ENCODE measurements at places on chromosomes 3 and 15.
A peak's percentile ranks its signal among the peaks of the same experiment; 100 is the strongest.

DNA sequence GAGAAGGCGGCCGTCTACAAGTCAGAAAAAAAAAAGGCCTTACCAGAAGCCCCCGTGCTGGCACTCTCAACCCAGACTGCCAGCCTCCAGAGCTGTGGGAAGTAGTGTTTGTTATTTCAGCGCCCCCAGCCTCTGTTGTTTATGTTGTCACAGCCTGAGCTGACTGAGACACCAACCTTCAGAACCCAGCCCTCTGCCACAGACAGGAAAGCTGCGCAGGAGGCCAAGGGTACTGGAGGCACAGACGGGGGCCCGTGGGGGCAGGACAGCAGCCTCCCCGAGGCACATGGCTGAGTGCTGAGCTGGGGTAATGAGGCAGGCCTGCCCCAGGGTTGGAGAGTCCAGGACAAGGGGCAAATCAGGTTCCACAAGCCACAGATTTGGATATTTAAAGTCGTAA, 33.7 kb downstream of the HCN4 start:
- DNase-seq: no peak

- no peak for DNase-seq
These were observed 55.3 kb downstream of the ARHGAP31 start for GRCh38 chr3:119349354-119350041.

GRCh38 chr3:154018100-154018696, 103.0 kb upstream of the ARHGEF26 start:
- DNase-seq: peak; percentile 27

DNA sequence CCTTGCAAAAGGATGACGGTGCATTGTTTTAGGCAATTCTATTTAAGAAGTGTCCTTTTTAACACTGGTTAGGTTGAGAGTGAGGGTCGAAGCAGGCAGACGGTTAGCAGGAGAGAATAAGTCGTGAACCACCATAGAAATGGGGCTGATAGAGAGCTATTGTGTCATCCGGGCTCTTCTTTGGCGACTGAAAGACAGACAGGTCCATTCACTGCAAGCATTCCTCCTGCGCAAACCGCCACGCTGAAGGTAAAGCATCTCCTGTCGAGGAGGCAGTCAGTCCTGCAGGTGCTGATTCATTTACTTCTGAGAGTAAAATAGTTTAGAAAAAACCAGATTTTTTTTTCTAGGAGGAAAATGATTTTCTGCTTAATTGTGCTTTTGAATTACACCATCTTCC, 1002.8 kb upstream of the NR2F2 start:
- no peak for DNase-seq

- DNase-seq: no peak
These were observed 145.5 kb downstream of the SMAD6 start for GRCh38 chr15:66847565-66847991.

DNA sequence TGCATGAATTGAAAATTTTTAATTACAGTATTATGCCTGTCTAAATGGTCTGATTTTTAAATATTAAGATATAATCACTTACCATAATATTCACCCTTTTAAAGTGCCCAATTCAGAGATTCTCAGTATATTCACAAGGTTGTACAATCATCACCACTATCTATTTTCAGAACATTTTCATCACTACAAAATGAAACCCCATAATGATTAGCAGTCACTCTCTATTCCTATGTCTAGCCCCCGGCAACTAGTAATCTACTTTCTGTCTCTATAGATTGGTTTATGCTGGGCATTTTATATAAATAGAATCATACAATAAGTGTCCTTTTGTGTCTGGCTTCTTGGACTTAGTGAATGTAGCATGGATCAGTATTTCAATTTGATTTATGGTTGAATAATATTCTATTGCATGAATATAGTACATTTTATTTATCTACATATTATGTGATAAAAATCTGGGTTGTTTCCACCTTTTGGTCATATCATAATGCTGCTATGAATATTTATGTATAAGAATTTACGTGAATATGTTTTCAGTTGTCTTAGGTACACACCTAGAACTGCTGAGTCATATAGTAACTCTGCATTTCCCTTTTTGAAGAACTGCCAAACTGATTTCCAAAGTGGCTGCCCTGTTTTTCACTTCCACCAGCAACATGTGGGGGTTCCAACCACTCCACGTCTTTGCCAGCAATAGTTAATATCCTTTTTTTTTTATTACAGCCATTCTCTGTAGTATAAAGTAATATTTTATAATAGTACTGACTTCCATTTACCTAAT, 485.7 kb upstream of the ZNF385D start:
- no peak for DNase-seq

DNA sequence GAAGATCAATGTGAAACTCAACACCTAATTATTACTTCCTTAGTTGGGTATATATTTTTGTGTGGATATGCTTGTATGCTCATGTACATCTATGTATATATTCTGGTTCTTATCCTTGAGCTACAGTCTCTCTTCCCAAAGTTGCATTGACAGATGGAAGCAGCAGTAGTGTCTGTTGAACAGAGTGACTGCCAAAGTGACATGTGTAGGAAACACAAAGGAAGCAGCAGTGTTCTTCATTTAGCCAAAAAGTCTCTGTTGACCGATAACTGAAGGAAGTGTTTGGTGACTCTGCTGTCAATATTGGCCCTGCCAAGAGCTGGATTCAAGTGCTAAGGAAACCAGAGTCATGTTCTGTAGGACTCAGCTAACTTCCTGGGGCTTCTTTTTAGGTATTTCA, 123.8 kb downstream of the C3orf70 start:
- no peak for DNase-seq

DNA sequence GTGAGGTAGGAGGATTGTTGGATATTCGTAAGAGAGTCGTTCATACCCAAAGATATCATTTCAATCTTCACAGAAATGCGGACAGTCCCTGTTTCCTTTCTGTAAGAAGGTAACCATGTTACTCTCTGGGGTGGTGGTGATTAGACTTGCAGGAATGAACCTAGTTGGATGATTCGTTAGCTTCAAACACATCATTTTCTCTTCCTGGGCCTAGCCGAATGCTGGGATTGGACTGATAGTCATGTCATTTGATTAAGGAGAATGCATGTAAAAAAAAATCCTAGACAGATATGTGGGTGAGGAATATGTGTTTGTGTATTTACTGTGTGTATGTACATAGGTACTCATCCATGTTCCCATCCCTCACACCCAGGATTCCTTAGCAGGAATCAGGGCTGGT, 12.4 kb downstream of the SLCO3A1 start:
- no peak for DNase-seq

- no peak for DNase-seq
These were observed 581.4 kb upstream of the TBL1XR1 start for GRCh38 chr3:177778633-177779032.

DNA sequence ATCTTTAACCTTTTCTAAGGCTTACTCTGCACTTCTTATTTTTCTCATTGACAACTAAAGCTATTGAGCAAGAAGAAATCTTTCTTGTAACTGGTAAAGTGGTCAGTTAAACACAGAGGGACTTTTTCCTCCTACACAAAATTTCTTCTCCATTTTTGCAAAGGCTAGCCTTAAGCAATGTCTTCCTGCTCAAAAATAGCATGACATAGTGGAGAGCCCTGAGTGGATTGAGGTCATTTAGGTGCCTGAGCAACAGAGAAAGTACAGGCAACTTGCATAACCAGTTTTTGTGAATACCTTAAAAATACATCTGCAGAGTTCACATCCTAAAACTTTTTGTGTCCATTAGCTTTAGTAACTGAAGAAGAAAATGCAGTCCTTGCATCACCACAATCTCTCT, 144.7 kb upstream of the TTC14 start:
- DNase-seq: no peak

GRCh38 chr3:184337399-184337714, at the start of gene FAM131A:
FAM131A (plus strand) TSS chr3:184337600; CDS start chr3:184337631, 31 bp downstream.
- no peak for DNase-seq

- no peak for DNase-seq
These were observed 25.7 kb downstream of the ATOSA start for GRCh38 chr15:52653431-52653964.

- no peak for DNase-seq
These were observed 62.6 kb downstream of the SMAD3 start for GRCh38 chr15:67127965-67128364.

DNA sequence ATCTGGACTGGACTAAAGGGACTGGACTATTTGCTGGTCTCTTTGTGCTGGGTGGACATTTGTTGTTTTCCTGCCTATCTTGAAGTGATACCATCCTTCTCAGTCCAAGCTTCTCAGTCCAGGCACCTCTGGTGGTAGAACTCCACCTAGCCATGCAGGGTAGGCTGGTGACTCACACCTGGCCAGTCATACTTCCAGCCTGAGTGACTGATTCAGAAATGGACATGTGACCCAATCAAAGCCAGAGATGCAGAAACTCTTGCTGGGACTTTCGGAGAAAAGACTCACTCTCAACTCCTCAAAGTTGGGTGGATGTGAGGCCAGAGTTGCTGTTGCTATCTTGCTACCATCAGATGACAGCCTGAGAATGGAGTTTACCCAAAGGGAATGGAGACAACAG, 5.6 kb upstream of the ASB14 start:
- no peak for DNase-seq

GRCh38 chr3:147383617-147384016, 22.7 kb downstream of the ZIC4 start:
- no peak for DNase-seq

DNA sequence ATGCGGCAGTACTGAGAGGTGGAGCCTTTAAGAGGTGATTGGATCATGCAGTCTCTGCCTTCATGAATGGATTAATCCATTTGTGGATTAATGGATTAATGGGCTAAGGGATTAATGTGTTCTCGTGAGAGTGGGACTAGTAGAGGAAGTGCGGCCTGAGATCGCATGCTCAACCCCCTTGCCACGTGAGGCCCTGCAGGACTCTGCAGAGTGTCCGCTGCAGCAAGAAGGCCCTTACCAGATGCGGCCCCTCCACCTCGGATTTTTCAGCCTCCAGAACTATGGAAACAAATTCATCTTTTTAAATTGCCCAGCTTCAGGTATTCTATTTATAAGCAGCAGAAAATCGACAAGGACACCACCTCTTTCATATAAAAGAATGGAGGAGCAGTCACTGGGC, 148.8 kb downstream of the TPRA1 start:
- no peak for DNase-seq

GRCh38 chr15:41983221-41983620, 10.9 kb upstream of the EHD4 start:
- DNase-seq: no peak

DNA sequence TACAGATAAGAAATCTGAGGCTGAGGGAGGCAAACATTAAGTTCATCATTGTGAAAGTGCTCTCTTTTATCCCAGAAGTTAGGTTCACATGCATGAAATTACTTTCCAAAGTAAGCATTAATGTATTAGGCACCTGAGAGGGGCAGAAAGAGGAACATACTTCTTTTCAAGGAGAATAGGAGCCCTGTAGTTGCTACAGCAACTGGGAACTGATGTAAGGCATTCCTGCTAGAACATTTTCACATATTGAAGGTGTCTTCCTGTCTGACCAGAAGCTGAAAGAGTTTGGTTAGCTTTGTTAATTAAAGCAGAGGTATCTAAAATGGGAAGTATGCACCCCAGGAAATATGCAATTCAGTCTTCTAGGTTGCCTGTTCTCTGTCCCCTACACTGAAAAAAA, 65.5 kb upstream of the ZBTB20 start:
- no peak for DNase-seq

DNA sequence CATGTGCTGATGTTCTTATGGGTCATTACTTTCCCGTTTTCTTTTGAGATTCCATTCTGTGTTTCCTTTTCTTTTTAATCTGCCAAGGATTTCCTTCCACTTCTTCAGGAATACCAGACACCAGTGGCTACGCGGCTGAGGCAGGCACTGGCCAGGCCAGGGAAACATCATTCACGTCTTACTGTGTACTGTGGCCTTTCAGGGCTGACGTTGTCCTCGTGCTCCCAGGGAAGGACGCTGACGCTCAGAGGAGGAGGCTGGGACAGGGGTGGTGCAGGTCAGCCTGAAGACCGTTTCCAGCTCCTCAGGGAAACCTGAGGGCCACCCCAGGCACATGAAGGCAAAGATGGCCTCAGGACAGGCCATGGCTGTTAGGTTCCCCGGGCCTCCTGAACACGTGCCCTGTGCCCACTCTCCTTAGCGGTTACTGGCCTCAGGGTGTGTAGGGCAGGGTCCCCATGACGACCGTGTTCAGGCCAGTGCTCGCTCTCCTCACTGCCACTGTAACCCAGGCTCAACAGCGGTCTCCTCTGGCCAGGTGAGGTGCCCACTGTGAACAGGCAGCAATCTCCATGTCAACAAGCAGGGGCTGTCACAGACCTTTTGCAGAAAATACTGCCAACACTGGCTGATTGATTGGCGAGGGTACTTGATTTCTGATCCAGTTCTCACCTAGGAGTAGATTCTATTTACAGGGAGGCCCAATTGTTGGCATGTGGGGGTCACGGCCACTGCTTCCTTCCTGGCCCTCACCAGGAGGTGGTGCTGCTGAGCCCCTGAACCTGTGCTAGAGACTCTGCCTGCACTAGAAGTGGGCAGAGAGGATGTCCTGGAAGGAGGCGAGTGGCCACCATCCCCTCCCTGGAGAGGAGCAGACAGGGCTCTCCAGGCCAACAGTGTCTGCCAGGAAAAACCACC, 169.5 kb downstream of the ATP10A start:
- no peak for DNase-seq

GRCh38 chr15:101338502-101339057, 43.5 kb upstream of the SNRPA1 start:
- DNase-seq: no peak

DNA sequence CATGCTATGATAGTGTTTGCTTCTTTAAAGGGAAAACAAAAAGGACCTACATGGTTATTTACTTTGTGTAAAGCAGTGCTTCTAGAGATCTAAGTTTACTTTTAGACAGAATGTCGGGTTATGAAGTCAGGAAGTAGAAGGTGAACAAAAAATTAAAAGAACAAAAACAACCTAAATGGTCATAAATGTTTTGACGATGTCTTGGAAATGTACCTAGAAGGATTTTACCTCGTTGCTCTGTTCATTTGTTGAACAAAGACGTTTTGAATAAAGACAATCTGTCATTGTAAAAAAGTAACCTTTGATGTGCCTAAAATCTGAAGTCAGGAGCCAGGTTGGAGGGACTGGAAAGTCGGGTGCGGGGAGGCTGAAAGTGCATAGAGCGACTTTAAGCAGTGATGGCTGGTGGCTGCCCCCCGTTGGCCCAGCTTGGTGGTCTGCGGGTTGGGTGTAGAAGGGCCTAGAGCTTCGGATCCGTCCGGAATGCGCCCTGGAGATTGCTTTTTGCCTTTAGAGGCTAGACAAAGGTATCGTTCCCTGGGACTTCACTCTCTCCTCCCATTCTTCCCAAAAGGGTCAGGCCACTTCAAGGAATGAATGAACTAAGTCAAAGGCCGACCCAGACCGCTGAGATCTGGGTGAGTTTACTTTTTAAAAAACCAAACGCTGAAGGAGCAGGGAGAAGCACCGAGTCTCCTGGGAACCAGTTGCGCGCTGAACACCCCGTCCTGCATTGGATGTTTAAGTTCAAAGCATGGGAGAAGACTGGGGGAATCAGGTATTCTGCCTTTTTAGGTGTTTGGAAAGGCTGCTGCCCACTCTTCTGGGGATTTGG, 2.1 kb downstream of the SOX14 start:
- no peak for DNase-seq

- no peak for DNase-seq
These were observed 18.0 kb upstream of the KCNAB1 start for GRCh38 chr3:156102267-156102931.

Measured in colonic mucosa (tissue), 4 donors.